ENCODE measurements at places on chromosomes 7 and 10. TPM values are rescaled to one million over a fixed set of nuclear protein-coding genes. Genes with fewer than 3 reads are reported as not detected.

PTPRE gene
- 70.6 TPM for total RNA-seq

IKZF1 gene
- 41.4 TPM for total RNA-seq

MRLN gene
- total RNA-seq: not detected

SP8 gene
- not detected for total RNA-seq

MKX gene
- total RNA-seq: 1.7 TPM

LIPK gene
- not detected for total RNA-seq

GRCh38 chr10:113291413-113291812 lies 261.4 kb upstream of the HABP2 start:
- no peak for DNase-seq

DNA sequence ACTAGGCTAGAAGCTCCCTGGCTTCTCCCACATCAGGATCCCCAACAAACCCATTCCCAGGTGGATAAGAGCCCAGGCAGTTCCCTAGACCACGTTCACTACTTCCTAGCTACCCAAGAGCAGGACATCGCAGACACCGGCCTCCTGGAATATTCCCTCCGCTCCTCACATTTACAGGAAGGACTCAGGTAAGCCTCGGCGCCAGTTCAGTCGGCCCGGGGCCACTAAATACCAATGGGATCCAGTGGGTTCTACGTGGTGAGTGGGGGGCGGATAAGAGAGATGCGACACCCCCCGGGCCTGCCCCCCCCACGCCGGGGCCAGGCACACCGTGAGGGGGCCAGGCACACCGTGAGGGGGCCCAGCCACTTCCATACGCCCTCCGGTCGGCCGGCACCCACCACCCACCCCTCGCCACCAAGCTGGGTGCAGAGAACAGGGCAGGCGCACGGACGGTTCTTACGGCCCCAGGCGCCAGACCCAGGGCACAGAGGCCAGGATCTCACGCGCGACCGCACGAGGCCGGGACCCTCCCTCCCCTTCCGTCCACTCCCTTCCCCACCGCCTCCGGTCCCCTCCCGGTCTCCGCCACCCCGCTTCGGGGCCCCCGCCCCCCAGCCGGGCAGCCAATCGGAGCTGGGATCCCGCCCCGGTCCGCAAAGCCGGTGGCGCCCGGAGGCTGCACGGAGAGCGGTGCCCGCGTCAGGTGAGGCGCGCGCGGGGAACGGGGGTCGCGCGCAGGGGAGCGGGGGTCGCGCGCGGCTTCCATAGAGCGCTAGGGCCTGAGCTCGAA lies at the start of gene BLVRA:
Gene BLVRA (plus strand): TSS at position 652 of the 793 bp plus-strand sequence. CDS start 12,479 bp downstream, outside the sequence.
- peak; percentile 93 for DNase-seq

GRCh38 chr10:125955766-125956165 lies 59.4 kb downstream of the FANK1 start:
- DNase-seq: no peak

GRCh38 chr7:105805447-105806019 lies 70.9 kb downstream of the ATXN7L1 start:
- DNase-seq: no peak

- DNase-seq: no peak
Measured at GRCh38 chr7:115693779-115694178, 336.8 kb downstream of the TFEC start.

GRCh38 chr10:52378124-52378523 lies 64.0 kb downstream of the DKK1 start:
- no peak for DNase-seq

- no peak for DNase-seq
Measured at GRCh38 chr10:96378741-96379140, 19.9 kb upstream of the OPALIN start.

- DNase-seq: no peak
Measured at GRCh38 chr7:21099955-21100354, 313.3 kb upstream of the SP8 start.
